NK-92 treated with Interleukin-12 subunit alpha and Interleukin-12 subunit beta, amount 100 ng/mL, for 24 hours (cell line): ENCODE measurements at places on chromosomes 1 and 21.
A peak's percentile ranks its signal among the peaks of the same experiment; 100 is the strongest.

GRCh38 chr1:220786057-220786336 lies 716 bp upstream of the MTARC1 start:
- no peak for DNase-seq

DNA sequence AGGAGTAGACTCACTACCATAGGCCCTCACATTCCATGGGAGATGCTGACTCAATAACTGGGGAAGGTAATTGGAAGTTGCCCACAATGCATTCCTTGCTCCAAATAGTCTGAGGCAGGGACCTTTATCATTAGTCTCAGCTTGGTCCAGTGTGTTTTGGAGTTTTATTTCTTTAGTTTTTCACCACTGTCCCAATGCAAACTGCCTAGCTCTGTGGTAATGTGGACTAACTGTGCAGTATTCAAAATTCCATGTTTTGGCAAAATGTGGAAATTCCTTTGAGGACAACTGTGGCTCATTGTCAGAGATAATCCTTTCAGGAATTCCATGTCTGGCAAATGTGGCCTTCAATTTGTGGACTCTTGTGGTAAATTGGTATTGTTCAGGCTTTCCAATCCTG lies 78.1 kb upstream of the PAPPA2 start:
- DNase-seq = no peak

GRCh38 chr1:218371927-218372672 lies 27.0 kb downstream of the TGFB2 start:
- no peak for DNase-seq

GRCh38 chr1:219626865-219627264 lies 14.0 kb upstream of the ZC3H11B start:
- no peak for DNase-seq

GRCh38 chr1:110058591-110058990 lies 11.9 kb downstream of the ALX3 start:
- no peak for DNase-seq

DNA sequence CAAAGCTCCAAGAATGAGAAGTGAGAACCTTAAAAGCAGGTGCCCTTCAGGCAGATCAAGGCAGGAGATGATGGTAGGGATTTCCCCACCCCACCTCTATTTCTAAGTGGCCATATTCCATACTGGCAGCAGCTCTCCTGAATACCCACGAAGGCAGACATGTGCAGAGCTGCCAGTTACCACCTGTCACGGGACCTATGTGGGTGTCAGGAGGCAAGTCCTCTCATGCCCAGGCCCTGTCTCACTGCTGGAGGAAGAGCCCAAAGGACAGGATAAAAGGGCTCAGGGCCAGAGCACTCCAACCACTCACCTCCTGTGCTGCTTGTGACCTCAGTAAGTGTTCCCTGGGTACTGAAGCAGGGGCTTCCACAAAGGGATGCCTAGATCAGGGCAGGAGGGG lies 721 bp upstream of the LCE1B start:
- DNase-seq = no peak

- no peak for DNase-seq
Observed at GRCh38 chr1:13699510-13699909, 478 bp upstream of the PRDM2 start.

GRCh38 chr1:222087221-222087920 lies 345.5 kb upstream of the DUSP10 start:
- DNase-seq = no peak

- DNase-seq = no peak
Observed at GRCh38 chr1:214021321-214021720, 33.5 kb downstream of the PROX1 start.

- no peak for DNase-seq
Observed at GRCh38 chr1:245060684-245061374, 94.0 kb upstream of the KIF26B start.

DNA sequence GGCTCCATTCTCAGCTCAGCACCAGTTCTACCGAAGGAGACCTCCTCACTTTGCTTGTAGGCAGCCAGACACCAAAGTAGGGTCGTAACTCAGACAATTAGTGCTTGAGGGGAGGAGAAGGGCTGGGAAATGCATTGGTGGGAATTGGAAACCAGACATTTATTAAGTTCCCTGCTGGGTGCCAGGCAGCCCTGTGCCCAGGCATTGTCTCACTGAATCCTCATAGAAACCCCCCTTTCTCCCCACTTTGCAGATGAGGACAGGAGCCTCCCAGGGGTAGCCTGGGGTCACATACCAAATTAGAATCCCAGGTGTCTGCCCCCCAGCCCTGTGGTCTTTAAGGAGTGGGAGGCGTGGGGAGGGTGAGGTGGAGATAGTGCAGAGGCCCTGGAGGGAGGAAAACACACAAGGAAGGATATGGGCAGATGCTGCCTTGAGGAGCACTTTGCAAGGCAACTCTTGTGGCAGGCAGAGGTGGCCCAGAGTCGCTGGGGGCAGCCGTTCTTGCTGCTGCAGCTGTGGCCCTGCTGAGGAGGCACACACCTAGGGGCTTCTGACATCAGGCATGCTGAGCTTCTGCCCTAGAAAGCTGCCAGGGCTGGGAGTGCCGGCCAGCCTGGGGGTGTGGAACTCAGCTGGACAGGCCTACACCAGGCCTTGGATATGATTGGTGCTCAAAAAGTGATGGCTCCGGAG lies 29.4 kb downstream of the CDK18 start:
- no peak for DNase-seq

GRCh38 chr1:88973520-88974137 lies 18.8 kb downstream of the KYAT3 start:
- no peak for DNase-seq

DNA sequence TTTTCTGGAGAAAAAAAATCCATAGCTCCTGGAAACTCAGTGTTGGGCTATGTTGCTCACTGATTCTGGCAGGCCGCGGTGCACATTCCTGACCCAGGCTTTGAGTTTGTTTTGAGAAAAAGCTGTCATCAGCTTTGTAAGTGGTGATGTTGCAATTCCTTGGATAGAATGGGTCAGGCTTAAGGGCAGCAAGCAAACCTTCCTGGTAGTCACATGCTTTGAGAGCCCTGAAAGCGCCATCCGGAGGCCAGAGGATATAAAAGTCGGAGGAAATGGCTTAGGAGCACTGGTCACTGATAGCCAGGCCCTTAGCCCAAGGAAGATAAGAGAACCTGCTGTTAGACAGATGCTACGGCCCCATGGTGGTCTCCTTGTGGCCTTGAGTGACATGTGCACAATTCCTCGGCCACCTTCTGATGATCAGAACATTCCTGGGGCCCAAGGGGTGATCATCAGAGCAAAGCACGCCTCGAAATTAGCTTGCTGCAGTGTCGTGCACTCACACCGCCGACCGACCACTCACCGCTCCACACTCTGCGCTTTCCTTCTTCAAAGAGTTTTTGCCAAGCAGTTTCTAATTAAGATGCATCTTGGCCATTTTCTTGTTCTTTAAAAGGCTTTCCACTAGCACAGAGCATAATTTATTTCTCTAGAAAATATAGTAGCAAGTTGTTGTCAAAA lies 78.6 kb downstream of the MAN1C1 start:
- no peak for DNase-seq

DNA sequence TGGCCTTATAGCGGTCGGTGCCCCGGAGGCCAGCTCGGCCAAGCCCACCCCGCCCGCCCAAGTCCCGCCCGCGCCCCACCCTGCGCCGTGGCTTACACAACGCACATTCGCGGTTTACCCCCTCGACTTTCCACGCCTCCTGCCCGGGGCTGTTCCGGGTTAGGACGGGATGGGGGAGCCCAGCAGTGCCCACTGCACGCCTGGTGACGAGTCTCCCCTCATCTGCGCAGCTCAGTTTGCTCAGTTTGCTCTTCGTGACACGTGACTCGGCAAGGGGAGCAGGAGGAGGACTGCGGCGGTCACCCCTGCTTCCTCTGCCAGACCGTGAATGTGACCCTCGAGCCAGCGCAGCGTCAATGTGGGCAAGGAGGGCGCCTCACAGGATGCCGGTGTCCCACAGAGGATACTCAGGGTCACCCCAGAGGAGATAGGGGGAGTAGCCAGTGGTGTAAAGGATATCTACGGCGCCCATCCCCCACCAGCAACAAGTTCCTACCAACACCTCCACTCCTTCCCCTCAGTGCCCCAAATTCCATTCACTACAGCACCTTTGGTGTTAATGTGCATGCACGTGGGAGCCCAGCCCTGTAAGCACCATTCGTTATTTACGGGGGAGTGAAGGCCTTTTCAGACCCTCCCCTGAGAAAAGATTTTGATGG lies 350 bp upstream of the S100A6 start:
- peak; percentile 92 for DNase-seq

- DNase-seq = no peak
Observed at GRCh38 chr1:228736844-228737445, 1.7 kb downstream of the RHOU start.

GRCh38 chr1:110048923-110049601 lies 14.6 kb downstream of the STRIP1 start:
- no peak for DNase-seq

DNA sequence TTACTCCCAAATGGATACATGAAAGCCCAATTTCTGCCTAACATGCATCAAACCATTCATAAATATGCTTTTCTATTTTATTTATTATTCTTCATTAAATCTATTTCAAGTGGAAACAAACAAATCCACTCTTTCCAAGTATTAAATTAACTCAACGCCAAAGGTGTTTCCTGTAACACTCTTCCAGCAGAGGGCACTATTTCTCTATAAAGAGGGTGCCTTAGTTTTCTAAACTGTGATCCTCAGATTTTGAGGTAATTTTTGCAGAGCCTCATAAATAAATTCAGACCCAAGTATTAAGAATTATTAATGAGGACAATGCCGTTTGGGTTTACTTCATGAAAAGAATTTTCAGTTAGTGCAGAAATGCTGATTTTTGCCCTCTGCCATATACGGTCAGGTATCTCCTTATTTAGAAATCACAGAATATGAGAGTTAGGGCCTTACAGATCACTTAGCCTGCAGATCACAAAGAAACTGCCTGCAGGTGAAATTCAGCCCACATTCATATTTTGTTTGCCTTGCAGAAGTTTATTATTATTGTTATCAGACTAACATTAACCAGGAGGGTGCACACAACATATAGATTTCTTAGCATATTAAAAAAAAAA lies 40.1 kb upstream of the MYSM1 start:
- DNase-seq = no peak

- DNase-seq = no peak
Observed at GRCh38 chr1:164617377-164618201, 58.6 kb downstream of the PBX1 start.

DNA sequence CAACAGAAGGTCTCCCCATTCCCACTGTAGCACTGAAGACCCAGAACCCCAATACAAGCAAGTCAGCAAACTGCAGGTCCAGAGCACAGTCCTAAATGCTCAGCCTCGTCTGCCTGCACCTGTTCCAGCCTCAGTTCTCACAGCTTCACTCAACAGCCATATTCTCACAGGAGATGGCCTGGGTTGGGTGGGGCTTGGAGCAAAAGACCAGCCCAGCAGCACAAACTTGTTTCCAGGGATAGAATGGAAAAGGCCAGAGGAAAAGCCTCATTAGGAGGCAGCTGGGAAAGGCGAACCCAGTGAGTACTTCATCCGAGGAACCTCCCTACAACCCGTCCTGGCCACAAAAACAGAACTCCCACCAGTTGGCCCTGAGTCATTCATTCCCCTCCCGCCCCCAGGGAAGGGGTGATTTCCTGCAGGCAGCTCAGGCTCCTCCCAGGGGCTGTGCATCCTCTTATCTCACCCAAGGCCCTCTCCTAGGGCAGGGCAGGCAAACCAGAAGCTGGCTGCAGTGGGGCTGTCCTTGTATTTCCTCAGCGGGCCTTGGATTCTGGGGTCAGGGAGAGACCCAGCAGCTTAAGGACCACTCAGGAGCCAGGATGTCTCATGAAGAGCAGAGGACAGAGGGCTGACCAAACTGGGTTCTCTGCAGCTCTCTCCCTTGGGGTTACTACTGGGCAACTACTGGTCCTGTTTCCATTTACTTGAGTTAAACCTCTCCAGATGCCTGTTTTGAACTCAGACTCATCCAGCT lies 7.4 kb upstream of the MPL start:
- no peak for DNase-seq

DNA sequence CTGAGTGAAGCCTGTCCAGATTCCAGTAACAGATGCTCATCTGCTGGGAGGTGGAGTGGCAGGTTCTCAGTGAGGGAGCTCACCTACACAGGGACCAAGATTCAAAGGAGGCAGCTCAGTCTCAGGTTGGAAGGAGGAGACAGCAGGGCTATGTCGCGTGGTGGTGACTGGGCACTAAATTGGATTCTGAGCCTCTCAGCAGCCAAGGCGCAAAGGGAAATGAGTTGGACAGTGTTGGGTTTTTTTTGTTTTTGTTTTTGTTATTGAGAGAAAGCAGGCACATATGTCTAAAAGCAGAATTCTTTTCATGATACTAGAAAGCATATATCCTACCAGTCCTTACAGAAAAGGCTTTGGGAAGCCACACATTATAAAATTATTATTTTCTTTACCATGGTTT lies 26.2 kb downstream of the UMODL1 start:
- no peak for DNase-seq

- DNase-seq = no peak
Observed at GRCh38 chr1:241611063-241611462, 29.1 kb downstream of the CHML start.

- no peak for DNase-seq
Observed at GRCh38 chr1:224704107-224704735, 88.1 kb downstream of the CNIH3 start.

DNA sequence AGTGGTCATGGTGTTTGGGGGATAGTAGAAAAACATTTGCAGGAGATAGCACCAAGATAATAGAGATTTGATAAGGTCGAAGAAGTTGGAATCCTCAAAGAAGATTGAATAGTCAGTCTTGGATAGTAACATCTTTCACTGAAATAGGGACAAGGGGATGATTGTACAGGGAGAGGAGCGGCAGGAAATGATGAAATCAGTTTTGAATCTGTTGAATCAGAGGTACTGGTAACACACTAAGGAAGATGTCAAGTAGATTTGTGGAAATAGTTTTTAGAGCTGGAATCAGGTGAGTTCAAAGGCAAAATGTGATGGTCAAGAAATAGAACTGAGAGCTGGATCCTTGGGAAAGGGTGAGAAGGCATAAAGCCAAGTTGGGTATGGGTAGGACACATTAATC lies 26.5 kb downstream of the CAP1 start:
- DNase-seq = no peak

DNA sequence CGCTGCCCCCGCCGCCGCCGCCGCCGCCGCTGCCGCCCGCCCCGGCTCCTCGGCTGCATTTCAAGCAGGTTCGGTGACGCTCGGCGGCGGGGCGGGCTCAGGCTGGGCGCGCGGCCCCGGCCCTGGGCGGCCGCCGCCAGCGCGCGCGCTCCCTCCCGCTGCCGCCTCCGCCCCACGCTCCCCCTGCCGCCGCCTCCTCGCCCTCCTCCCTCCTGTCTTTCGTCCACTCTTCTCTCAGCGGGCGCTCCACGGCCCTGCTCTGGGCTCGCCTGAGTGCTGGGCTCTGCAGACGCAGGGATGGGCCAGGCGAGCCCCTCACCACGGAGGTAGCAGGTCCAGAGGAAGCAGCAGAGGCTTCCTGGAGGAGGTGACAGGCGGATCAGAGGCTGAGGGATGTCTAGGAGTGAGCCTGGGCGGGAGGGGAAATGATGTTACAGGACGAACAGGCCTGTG lies at the start of gene LRP8:
Gene LRP8, minus strand, starts transcription at position 62 of the 453 bp plus-strand sequence. CDS start 158 bp downstream, outside the sequence.
- DNase-seq = peak; percentile 69
